NCI-H1930 (cell line): ENCODE measurements at places on chromosomes 7 and 10.

GRCh38 chr10:31358688-31359330 lies 39.8 kb downstream of the ZEB1 start:
- DNase-seq, result no peak

- DNase-seq, result no peak
Observed at GRCh38 chr10:2964632-2965296, 102.6 kb upstream of the PFKP start.

DNA sequence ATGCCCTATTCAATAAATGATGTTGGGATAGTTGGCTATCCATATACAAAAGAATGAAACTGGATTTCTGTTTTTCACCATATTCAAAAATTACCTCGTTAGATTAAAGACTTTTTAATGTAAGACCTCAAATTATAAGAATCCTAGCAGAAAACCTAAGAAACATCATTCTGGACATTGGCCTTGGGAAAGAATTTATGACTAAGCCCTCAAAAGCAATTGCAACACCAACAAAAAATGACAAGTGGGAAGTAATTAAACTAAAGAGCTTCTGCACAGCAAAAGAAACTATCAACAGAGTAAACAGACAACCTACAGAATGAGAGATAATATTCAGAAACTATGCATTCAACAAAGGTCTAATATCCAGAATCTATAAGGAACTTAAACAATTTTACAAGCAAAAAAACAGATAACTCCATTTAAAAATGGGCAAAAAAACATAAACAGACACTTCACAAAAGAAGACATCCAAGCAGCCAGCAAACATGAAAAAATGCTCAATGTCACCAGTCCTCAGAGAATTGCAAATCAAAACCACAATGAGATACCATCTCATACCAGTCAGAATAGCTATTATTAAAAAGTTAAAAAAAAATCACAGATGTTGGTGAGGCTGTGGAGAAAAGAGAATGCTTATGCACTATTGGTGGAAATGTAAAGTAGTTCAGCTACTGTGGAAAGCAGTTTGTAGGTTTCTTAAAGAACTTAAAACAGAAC lies 309.8 kb downstream of the AHR start:
- DNase-seq, result no peak

- no peak for DNase-seq
Observed at GRCh38 chr10:28326516-28327490, 23.9 kb upstream of the MPP7 start.

- no peak for DNase-seq
Observed at GRCh38 chr10:102645388-102645740, 1.1 kb downstream of the TRIM8 start.

GRCh38 chr10:11176746-11177145 lies 159.1 kb downstream of the CELF2 start:
- no peak for DNase-seq

DNA sequence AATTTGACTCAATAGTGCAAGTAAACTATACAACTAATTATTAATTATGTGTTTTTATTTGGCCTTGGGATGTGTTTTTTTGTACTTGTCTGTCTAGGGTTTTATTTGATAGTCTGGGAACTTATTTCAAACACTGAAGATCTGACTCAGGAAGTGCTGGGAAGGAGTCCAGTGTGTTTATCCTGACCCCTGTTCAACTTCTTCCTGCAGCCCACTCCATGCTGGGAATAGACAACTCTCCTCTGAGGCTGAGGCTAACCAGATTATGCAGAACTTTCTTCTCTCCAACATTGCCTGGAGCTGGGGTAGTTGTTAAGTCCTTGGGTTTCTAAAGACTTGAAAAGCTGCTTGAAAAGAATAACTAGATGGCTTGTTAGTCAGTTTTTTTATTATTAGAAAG lies 6.9 kb downstream of the CISD1 start:
- DNase-seq, result no peak

DNA sequence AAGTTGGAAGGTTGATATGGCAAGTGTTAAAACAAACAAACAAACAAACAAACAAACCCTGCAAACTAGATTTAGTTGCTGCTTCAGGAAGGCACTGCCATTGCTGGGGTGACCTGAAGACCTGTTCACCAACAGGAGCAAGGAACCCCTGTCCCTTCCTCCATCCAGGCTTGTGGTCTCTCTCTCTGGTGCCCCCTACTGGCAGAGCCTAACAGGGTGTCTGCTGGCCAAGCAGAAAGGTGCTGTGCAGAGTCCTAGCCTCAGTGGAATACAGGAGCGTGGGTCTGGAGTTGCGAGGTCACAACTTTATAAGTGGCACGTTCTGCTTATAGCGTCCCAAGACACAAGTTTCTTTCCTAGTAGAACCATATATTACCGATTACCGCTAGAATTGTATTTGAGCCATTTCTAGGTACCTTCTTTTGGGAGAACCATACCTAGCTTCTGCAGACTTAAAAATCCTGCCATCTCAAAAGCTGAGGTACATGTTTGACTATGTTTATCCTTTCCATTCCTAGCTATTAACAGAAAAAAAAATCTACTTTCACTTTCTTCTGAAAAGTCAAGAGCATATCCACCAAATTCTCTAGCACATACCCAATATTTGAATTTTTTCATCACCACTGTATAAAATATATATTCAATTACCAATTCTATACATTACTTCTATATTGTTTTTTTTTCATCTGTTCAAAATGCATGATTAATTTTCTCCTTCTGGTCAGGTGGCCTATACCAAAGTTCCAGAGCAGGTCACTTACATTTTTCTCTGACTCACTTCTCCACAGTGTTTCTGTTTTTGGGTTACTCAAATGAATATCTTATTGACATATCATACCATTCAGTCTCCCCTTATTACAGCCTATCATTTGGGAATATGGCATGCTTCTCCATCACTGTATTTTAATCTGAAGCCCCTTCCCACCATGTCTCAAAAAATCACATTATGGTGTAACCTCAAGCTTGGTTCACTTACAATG lies 29.1 kb upstream of the CALD1 start:
- peak; percentile 48 for DNase-seq

DNA sequence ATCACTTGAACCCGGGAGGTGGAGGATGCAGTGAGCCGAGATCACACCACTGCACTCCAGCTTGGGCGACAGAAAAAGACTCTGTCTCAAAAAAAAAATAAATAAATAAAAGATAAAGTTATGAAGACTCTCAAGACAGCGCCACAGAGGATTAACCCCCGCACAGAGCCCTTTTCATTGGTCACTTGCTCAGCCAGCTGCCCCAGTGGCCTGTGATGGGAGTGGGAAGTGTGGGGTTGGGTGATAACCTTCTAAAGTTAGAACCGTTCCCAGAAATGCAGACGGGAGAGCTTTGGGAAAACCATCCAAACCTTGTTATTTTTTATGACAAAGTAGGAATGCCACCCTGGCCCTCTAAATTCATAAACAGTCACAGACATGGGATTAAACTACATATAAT lies 57.4 kb downstream of the PARP12 start:
- DNase-seq, result no peak

DNA sequence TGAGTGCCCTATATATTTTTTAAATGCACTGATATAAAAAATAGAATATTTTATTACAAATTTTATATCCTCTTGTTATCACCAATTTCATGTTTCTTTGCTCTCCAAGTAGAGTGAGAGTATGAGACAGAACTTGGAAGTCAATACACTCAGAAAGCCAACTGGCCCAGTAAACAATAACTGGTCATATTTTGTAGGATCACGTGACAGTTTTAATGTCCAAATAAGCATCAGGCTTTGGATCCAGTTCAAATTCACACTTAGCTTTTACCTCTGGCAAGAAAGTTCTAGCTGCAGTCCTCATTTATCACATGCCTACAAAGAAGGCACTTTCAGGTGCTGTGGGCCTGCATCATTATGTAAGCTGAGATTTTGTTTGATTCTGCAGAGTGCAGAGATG lies 21.6 kb upstream of the TPK1 start:
- no peak for DNase-seq

GRCh38 chr7:21942955-21943354 lies 2.7 kb downstream of the CDCA7L start:
- no peak for DNase-seq

GRCh38 chr7:124029396-124030188 lies 3.3 kb downstream of the TMEM229A start:
- DNase-seq, result no peak

- no peak for DNase-seq
Observed at GRCh38 chr7:39413636-39414223, 152.5 kb upstream of the YAE1 start.

GRCh38 chr10:60425392-60426110 lies 35.9 kb upstream of the ANK3 start:
- no peak for DNase-seq

- DNase-seq, result no peak
Observed at GRCh38 chr7:142869434-142869833, 14.6 kb downstream of the EPHB6 start.

GRCh38 chr10:110524179-110524858 lies 26.6 kb downstream of the DUSP5 start:
- no peak for DNase-seq

GRCh38 chr10:131560166-131560565 lies 248.6 kb upstream of the TCERG1L start:
- DNase-seq, result no peak

- peak; percentile 35 for DNase-seq
Observed at GRCh38 chr7:134632937-134633540, 13.6 kb upstream of the BPGM start.
